CD4-positive, alpha-beta T cell treated with Interleukin-12 subunit alpha and Interleukin-12 subunit beta, for 1 hour (primary cell): ENCODE measurements at places on chromosomes 1 and 21.

DNA sequence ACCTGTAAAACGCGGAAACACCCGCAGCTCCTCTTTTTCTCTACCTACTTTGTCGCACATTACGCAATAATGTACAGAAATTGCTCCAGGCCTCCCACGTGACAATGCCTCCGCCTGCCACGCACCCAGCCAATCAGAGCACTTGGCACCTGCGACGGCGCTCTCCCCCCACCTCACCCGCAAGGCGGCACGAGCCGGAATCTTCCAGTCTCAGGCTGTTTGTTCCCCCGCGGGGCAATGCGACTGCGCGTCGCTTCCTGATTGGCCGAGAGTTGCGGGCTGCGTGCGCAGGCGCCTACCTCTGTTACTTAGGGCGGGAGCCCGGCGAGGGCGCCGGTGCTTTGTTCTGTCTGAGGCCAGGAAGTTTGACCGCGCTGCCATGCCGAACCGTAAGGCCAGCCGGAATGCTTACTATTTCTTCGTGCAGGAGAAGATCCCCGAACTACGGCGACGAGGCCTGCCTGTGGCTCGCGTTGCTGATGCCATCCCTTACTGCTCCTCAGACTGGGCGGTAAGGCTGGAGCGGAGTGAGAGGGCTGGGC lies at the start of gene MAEL:
MAEL (plus strand) TSS at position 307 of the 542 bp plus-strand sequence; CDS start at position 380, 73 bp downstream.
- DNase-seq = no peak

- no peak for DNase-seq
These were observed 10.0 kb downstream of the RNF220 start for GRCh38 chr1:44415013-44415412.

GRCh38 chr1:41752514-41753170 lies 166.1 kb downstream of the HIVEP3 start:
- DNase-seq = no peak

- peak; percentile 86 for DNase-seq
These were observed 19.4 kb downstream of the PRPF38A start for GRCh38 chr1:52423771-52424170.

GRCh38 chr1:206979379-206980043 lies 9.3 kb upstream of the FCAMR start:
- peak; percentile 3 for DNase-seq

- DNase-seq = no peak
These were observed 31.7 kb upstream of the MAN1A2 start for GRCh38 chr1:117335376-117336086.

GRCh38 chr21:38221594-38221993 lies 35.2 kb upstream of the KCNJ15 start:
- DNase-seq = no peak

DNA sequence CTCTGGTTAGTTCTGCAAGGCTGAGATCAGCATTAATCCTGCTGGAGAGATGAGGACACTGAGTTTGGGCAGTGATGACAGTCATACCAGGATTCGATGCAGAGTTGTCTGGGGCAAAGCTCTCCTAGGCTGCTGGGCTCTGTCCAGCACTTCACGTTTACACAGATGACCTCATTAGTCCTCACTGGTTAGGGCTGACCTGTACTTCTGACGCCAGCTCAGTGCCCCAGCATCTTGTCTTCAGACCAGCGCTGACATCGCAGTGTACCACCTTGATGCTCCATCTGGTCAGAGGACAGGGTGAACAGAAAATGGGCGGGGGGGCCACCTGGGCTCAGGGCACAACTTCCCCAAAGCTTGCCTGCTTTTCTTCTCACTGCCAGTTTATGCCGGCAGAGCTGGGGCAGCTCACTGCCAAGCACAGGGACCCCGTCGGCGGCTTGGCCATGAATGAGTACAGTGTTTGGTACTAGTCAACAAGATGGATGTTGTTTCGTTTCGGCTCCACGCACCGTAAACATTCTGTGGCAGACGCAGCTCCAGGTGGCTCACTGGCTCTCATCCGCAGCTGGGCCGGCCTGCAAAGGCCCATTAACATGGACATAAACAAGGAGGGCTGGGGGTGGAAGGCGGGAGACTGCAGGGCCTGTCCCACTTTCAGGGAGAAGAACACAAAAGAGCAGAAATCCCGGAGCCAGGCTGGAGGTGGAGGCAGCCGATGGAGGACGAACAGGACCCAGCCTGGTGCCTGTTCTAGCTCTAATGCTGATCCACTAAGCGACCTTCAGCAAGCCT lies 118.7 kb downstream of the GLIS1 start:
- no peak for DNase-seq

GRCh38 chr1:81976539-81976938 lies 175.8 kb downstream of the ADGRL2 start:
- DNase-seq = no peak

- no peak for DNase-seq
These were observed 266.0 kb downstream of the GPR52 start for GRCh38 chr1:174713796-174714195.

- no peak for DNase-seq
These were observed 20.6 kb downstream of the RUNX1 start for GRCh38 chr21:35028451-35028978.

GRCh38 chr1:167561753-167562152 lies 8.2 kb upstream of the CREG1 start:
- DNase-seq = no peak

GRCh38 chr1:15283526-15283925 lies 36.5 kb downstream of the FHAD1 start:
- DNase-seq = no peak

DNA sequence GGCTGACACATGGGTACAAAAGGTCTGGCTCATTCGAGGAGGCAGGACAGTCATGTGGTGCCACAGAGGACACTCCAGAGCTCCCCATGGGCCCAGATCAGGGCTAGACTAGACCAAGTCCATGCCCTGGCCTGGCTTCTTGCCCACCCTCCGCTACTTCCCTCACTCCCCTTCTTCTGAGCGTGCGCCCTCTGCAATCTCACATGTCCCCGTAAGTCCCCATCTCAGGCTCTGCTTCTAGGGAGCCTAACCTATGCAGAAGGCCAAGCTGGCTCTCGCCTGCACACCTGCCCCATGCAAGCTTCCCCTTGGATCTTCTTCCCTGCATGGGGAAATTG lies 553.6 kb downstream of the PTPRU start:
- no peak for DNase-seq

- no peak for DNase-seq
These were observed 10.6 kb downstream of the CDC14A start for GRCh38 chr1:100362821-100363466.

- DNase-seq = no peak
These were observed 12.5 kb downstream of the CAPN8 start for GRCh38 chr1:223653015-223653414.

GRCh38 chr1:232764458-232765251 lies 40.6 kb upstream of the MAP10 start:
- DNase-seq = no peak

DNA sequence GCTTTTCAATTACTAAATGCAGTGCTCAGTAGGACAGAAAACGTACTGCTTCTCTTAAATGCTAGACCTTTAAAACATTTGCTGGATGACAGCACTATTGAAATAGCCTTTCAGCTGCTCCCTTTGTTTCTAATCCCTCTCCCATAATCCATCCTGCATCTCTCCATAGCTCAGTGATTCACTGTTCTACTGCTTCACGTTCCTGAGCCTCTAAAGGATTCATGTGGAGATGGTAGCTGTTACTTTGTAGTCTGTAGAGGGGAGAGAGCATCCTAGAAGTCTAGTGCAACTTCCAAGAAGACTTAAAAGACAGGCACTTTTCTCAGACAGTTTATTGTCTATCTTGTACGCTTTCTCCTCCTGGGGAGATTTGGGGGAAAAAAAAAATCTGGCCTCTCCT lies 51.4 kb downstream of the LRRC8B start:
- no peak for DNase-seq

GRCh38 chr1:101185421-101185820 lies 51.4 kb upstream of the S1PR1 start:
- no peak for DNase-seq

DNA sequence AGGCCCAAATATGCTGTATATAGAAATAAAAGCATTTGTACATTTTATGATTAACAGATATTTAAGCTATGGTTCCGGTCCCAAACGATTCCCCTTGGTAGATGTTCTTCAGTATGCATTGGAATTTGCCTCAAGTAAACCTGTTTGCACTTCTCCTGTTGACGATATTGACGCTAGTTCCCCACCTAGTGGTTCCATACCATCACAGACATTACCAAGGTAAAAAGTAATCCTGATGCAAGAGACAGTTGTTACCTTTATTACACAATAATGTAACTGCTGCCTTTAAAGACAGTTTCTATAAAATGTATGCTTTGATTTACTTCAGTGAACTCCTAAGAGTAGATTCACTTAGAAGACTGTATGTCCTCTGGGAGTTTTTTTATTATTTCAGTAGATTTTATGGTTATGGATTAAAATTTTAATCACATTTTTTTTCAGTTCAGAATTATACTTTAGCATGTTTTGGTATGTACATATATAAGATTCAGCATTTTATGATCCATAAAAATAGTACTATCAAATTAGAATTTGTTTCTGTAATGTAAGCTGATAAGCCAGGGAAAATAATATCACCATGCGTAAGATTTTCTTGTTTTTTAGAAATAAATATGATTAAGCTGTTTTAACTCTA lies 96.5 kb downstream of the USP25 start:
- DNase-seq = peak; percentile 60

DNA sequence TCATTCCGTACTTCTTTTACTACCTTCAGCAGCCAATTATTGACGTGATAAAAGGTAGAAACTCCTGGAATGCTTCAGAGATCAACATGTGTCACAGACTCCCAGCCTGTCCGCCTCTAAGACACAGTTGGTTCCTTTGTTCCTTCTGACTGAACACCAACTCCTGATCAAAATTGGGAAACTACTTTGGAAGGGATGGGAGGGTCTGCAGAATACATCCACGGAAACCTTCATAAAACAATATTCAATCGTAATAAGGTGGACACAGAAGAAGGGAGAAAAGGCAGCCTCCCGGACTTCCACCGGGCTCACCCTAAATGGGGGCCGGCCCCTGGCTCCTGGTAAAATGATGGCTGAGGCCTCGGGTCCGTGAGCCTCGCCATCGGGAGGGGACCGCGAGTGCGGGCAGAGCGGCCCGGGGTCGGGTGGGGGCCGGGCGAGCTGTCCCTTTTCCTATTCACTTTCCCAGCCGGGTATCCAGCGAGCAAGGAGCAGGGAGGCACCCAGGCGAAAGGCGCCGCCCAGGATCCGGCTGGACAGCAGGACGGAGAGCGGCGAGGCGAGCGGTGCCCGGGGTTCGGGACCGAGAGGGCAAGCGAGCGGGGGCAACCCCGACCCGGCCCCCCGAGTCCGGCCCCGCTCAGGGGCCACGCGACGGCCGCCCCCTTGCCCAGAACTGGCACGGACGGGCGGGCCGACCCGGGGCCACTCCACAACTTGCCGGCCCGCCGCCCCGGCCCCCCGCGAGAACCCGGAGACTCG lies 805 bp downstream of the NRIP1 start:
- DNase-seq = no peak

DNA sequence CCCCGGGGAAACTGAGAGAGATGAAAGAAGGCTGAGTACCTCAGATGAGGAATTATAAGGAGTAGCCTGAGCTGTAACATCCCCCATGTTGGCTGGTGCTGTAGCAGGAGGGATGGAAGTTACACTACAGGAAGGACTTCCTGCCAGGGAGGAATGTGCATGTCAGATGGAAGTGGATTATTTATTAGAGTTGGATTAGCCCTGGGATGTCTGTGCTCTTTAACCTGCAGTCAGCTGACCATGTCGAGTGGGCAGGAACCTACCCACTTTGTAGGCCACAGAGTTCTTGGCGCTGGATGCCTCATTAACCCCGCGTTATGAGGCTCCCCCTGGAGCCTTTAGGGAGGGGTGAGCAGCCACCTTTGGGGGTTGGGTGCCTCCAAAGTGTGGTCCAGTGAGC lies 757 bp upstream of the SEMA4A start:
- DNase-seq = no peak

DNA sequence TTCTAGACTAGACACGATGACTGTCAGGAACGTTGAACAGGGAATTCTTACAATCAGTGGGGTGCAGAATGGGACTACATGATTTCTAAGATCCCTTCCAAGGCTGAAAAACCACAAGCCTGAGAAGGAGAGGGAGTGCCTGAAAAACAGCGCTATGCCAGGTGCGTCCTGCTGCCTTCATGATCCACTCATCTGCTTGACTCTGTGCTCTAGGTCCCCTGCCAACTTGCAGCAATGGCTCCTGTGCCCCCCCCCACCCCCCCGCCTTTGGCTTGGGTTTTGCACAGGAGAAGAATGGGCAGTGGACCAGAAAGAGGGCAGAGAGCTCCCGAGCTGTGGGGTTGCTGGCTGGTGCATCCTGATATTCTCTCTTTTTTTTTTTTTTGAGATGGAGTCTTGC lies 5.9 kb downstream of the SLC2A7 start:
- no peak for DNase-seq

DNA sequence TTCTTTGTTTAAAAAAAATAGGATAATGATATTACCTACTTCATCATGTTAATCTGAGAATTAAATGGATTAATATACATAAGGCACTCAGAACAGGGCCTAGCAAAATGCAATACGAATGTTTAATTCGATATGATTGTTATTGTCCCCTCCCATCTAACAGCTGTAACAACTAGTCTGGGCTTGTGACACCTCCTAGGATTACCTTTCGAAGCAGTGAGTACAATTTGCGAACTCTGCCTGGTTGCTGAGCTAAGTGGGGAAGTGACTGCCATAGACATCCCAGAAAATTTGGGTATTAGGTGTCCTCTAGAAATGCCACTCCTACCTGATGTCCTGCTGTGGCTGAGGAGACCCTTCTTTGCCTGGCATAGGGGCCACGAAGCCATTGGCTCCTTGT lies 3.0 kb downstream of the RASSF5 start:
- DNase-seq = no peak

GRCh38 chr1:156930483-156930882 lies 10.1 kb downstream of the LRRC71 start:
- no peak for DNase-seq

- DNase-seq = no peak
These were observed 228.5 kb downstream of the CACNA1E start for GRCh38 chr1:181711820-181712219.

DNA sequence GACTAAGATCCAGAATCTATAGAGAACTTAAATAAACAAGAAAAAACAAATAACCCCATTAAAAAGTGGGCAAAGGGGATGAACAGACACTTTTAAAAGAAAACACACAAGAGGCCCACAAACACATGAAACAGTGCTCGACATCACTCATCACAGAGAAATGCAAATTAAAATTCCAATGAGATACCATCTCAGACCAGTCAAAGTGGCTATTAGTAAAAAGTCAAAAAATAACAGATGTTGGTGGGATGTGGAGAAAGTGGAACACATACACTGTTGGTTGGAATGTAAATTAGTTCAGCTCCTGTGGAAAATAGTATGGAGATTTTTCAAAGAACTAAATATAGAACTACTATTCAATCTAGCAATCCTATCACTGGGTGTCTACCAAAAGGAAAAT lies 143.1 kb downstream of the IFI44 start:
- DNase-seq = no peak

GRCh38 chr1:208081972-208082371 lies 162.2 kb downstream of the PLXNA2 start:
- DNase-seq = no peak

- DNase-seq = no peak
These were observed at the start of gene B3GALT5 for GRCh38 chr21:39612233-39613040. Gene B3GALT5 (plus strand): TSS chr21:39612940. CDS start chr21:39660560, 47,620 bp downstream.

DNA sequence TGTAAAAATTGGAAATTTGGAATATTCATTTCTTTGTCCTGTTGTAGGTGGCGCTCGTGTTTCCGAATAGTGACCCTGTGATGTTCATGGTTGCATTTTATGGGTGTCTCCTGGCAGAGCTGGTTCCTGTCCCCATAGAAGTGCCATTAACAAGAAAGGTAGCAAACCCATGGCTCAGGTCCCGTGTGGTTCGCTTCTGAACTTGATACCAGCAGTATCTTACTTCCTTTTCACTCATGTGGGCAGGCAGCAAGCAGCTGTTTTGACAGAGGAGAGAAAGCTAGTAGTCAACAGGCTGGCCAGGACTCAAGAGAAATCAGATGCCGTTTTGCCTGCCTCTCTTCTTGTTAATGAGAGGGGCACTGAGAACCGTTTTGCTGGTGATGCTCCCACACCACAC lies 72.8 kb downstream of the S100B start:
- DNase-seq = peak; percentile 40
